AG04450 (cell line): ENCODE measurements at places on chromosomes 4 and X.

- no peak for DNase-seq
These were observed 40.7 kb downstream of the PRDM5 start for GRCh38 chr4:120881846-120882245.

- no peak for DNase-seq
These were observed 52.6 kb upstream of the PAGE1 start for GRCh38 chrX:49748211-49748956.

GRCh38 chrX:107601326-107601725, 27.0 kb upstream of the PRPS1 start:
- no peak for DNase-seq

- DNase-seq: peak; percentile 20
These were observed 15.3 kb downstream of the USP46 start for GRCh38 chr4:52643785-52644244.

DNA sequence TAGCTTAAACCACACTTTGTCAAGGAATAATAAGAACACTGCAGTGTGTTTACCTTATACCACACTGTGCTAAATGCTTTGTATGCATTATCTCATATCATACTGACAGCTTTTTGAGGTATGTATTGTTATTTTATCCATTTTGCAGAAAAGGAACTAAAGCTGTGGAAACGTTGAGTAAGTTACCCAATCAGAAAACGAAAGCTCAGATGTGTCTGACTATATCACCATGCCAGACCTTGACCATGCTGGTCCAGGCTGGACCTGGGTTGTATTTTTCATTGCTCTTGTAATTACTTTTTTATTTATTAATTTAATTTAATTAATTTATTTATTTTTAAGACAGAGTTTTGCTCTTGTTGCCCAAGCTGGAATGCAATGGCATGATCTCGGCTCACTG, 2.1 kb downstream of the HSD17B11 start:
- DNase-seq: no peak

- DNase-seq: no peak
These were observed 121.0 kb upstream of the MYOZ2 start for GRCh38 chr4:119014658-119015057.

- no peak for DNase-seq
These were observed 165.3 kb upstream of the LEF1 start for GRCh38 chr4:108334031-108334430.

- DNase-seq: no peak
These were observed 1.5 kb downstream of the MSANTD1 start for GRCh38 chr4:3250438-3250955.

DNA sequence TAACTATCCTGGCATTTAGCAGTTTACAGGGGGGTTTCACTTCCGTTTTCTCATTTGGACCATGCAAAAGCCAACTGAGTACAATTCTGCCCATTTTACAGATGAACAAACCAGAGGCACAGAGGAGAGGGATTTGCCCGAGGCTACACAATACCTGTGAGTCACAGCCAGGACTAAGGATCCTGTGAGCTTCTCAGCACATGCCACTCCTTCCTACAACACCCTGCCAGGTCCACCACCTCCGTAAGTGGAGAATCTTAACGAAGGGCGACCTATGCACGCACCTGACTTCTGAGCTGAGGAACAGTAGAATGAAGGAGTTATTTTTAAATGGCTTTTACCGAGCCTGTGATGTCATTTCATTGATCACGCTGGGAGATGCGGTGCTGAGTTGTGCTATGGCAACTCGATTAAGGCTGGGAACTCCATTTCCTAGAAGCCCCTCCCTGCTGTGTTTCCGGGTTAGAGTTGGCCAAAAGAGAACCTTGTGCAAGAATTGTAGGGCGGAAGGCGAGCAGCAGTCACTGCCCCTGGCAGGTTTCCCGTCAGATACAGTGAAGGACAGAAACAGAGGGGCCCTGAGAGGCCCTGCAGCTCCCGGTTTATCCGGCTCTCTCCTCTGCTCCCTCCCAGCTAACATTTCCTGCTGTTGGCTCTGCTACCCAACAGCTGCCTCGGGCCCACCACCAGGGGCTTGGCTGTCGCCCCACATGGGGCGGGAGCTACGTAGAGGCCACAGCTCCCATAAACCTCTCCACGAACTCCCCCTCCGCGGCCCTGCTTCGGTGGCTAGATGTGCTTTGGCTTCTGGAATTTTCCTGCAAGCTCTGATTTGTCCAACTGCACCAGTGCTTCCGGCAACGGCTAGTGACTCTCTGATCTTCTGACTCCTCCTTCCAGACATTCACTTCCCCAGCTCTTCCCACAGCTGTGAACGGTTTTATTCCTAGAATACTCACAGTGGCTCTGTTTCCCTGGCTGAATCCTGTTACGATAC, 75.1 kb upstream of the USP9X start:
- peak; percentile 63 for DNase-seq

GRCh38 chrX:72020204-72020603, 109.6 kb downstream of the NHSL2 start:
- DNase-seq: no peak

GRCh38 chr4:79621061-79621460, 213.0 kb upstream of the GK2 start:
- no peak for DNase-seq

- DNase-seq: no peak
These were observed 157.7 kb downstream of the AFAP1 start for GRCh38 chr4:7781993-7782392.

DNA sequence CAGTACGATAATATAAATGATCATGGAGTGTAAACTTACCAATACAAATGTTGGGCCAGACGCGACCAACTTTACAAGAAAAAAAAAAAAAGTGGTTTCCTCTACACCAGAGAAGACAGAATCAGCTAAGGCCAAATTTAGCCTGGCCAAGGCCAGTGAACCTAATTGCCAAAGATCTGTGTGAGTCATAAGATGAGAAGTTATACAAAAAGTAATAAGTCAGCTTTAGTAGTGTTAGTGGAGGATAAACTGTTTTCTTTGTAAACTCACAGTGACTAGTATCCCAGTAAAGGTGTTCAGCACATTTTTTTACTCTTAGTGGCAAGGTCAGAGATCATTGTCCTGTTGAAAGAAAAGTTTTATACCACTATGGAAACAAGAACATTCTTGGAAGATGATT, 531.4 kb upstream of the TECRL start:
- DNase-seq: no peak

- DNase-seq: no peak
These were observed 194.6 kb upstream of the STK26 start for GRCh38 chrX:131828482-131828881.

GRCh38 chr4:101192244-101192643, 155.1 kb downstream of the PPP3CA start:
- no peak for DNase-seq

GRCh38 chr4:106495476-106495875, 126.9 kb upstream of the GIMD1 start:
- no peak for DNase-seq

- DNase-seq: peak; percentile 63
These were observed 231.9 kb upstream of the INTU start for GRCh38 chr4:127400731-127401346.

DNA sequence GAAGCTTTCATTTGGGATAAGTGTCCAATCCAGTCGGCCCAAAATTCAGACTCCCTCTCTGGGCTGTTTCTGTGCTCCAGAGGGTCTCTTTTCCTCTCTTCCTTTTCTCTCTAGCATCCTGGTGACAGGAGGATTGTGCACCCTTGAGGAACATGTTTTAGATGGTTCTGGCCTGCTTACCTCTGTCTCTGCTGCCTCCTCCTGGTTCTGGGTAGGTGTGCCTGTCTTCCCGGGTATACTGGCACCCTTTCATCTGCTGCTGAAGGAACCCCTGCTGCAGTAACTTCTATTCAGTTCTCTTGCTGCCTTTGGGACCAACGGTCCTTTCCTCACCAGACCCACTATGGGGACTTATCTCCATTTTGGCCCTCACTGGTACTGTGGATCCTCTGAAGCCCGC, 53.2 kb downstream of the HMGB2 start:
- no peak for DNase-seq

DNA sequence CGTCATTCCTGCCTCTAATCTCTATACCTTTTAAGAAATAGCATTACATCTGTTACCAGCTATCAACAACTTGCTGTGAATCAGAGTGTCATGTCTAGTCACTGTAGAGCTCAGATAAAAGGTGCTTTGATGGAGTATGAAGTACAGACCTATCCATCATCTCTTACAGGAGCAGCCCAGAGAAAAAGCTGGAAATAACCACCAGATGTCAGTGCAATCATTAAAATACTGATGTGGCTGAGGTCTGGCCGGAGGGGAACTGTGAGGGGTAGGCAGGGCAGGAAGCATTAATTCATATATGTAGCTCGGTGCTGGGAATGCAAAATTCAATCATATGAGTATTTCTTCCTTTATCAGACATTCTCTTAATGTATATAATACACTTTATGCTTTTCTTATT, 100.6 kb downstream of the AKAP4 start:
- DNase-seq: no peak

DNA sequence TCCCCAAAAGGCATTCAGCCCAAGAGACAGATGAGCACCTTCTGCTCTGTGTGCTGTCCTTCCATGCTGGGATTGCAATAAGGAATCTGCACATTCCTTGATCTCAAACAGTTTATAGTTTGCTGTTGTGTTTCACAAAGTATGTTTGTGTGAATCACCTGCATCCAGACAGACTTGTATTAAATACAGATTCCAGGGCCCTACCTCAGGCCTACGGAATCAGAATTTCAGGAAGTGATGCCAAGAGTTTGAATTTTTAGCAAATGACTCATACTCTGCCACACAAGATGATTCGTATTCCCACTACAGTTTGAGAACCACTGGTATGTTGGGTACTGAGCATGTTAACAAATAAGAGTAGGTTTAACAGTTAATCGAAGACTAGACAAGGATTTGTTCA, 7.0 kb downstream of the VAMP7 start:
- DNase-seq: peak; percentile 62

DNA sequence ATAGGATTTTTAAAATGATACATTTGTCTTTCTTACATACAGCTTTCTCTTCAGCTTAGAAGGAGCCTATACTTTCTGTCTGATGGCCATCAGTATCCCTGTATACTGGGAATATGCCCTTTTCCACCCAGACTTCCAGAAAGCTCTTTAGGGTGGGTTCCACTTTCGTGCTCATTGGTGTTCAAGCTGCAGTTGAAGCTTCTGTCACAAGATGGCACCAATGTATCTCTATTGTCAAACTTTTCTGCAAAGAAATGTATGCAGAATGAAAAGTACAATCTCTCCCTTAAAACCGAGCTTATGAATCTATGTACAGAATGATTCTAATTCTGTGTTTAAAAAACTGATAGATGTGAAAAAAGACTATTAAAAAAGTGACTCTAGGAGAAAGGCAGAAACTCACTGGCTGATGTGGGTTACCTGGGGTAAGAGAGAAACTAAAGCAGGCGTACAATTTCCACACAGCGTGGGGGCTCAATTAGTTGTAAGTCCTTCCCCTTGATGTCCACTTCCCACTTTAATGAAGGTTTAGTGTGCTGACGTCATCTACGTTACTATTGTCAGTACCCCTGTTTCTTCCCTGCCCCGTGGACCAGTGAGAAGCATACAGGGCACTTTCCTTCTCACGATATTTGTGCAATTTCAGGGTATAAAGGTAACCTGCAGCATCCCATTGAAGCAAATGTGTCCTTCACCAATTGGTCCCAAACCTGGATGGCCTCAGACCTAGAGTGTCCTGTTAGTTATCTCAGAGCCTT, 57.3 kb upstream of the TCEAL2 start:
- DNase-seq: no peak

GRCh38 chr4:19693936-19694570, 557.7 kb upstream of the SLIT2 start:
- no peak for DNase-seq

DNA sequence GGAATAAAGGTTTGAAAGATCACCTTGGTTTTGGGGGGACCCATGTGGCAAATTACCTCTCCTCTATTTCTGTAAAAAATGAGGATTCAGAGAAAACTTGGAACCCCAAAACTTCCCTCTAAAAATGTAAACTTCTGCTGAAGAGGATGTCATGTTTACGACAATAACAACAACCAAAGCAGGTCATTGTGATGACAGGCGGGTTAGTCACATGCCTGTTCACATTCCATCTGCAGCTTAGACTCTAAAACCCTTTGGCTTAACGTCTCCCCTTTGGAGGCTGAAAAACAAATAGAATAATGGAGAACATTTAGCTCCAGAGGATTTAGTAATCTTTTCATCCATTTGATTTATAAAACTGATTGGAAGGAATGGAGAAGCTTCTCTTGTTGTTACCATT, 75.0 kb upstream of the FAM9C start:
- no peak for DNase-seq

- no peak for DNase-seq
These were observed 88.3 kb downstream of the CC2D2A start for GRCh38 chr4:15557786-15558550.

DNA sequence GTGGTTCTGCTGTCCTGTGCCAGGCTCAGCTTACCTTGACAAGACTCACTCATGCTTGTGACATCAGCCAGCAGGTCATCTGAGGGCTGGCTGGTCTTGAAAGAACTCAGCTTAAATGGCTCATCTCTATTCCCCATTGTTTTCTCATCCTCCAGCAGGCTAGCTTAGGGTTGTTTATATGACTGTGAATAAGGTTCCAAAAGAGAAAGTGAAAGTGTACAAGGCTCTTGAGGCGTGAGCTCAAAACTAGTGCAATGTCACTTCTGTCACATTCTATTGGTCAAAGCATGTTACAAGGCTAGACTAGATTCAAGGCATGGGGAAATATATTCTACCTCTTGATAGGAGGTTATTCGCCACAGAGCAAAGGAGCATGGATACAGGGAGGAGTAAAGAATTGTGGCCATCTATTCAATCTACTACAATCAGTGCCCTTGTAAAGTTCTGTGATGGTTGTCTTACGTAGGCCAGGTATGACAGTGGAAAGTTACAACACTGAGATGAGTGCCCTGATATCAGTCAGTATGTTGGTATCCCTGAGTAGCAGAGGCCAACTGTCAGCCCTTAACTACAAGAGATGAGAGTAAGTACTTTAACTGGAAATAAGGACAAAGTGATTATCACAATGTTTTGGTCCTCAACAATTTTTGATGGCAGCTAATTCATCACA, 19.8 kb upstream of the TMLHE start:
- DNase-seq: no peak

GRCh38 chr4:117560329-117560728, 474.0 kb upstream of the NDST3 start:
- peak; percentile 8 for DNase-seq

GRCh38 chrX:9327747-9328145, 137.1 kb upstream of the TBL1X start:
- no peak for DNase-seq

DNA sequence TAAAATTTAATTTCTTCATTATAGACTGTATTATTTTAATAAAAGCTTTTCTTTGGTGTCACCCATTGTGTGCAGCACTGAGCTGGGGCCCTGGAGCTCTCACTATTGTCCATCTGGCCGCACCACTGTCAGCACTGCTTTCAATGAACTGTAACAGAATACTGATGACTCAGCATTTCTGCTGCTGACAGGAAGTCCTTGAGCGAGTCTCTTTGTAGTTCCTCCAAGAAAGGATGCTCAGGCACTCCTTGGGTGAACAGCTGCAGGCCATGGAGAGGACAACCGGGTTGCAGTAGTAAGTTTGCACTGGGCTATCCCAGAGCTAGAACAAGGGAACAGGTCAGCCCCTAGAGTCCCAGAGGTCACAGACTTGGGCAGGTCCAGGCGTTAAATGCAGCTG, 81.6 kb downstream of the SORBS2 start:
- no peak for DNase-seq

- no peak for DNase-seq
These were observed 7.7 kb downstream of the NKX3-2 start for GRCh38 chr4:13536607-13537006.
